ENCODE measurements at places on chromosomes 16 and 17. TPM values are rescaled to one million over a fixed set of nuclear protein-coding genes. Genes with fewer than 3 reads are reported as not detected.
A peak's percentile ranks its signal among the peaks of the same experiment; 100 is the strongest.

DNA sequence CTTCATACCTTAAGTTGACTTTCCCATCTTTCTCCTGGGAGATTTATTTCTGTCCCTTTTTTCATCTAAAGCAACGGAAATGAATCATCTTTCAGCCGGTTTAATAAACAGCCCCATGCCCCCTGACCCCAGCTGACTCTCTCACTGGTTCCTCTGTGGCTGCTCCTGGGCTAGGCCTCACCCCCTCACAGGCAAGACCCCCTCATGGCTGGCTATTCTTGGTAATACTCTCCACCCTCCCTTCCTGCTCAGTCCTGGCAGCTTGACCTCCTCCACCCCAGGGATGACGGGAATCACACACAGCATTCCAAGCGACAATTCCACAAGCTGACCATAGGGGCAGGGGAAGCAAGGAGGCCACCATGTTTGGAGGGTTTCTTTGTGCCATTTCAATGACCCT is 1.5 kb upstream of the ADAP2 start:
- H3K4me3 ChIP-seq = no peak overlapping the region
- peaks cover 44% of the 10 kb centered on the region for H3K27me3 ChIP-seq
- no peak for DNase-seq
- H3K4me1 ChIP-seq = peaks cover 12% of the 10 kb centered on the region
- no peak overlapping the region for H3K27ac ChIP-seq

Gene SLC47A1
- total RNA-seq = 0.28 TPM

Gene CTRB1
- total RNA-seq = not detected

- no peak overlapping the region for H3K27ac ChIP-seq
- H3K27me3 ChIP-seq = peaks cover 31% of the 10 kb centered on the region
- H3K4me1 ChIP-seq = no peaks in the 10 kb centered on the region
- DNase-seq = no peak
Measured at GRCh38 chr17:12664894-12665262, 812 bp upstream of the MYOCD start.

DNA sequence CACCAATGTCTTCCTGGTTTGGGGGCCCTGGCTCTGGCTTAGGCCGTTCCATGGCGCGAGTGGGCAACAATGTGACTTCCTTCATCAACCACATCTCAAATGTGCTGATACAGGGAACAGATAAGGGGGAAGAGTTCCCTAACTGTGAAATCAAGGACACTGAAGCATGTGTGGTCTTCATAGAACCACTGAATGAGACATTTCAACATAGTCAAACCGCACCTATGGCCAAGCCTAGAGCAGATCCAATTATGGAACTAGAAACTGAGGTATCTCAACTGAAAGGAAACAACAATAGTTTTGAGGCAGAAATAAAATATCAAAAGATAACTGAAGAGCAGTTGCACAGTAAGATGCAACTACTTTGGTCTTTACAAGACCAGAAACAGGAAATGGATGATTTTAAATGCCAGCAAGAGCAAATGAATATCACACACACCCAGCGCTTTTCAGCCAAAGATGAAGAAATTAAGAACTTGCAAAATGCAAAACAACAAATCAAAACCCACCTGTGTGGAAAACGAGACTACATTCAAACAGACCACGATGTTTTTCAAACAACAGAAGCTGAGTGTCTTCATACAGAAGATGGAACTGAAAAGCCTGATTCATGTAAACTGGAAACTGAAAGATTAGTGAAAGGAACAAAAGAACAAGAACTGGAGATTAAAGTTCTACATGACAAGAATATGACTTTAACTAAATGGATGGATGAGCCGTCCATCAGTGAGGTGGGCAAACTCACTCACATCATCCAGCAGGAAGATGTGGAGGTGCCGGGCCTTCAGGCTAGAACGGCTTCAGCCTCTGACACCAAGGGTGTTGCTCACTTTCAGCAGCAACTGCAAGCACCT is 18.1 kb upstream of the LCMT1 start:
- peaks cover 8% of the 10 kb centered on the region for H3K36me3 ChIP-seq
- no peak for DNase-seq
- peaks cover 25% of the 10 kb centered on the region for H3K4me1 ChIP-seq
- peak overlapping the region; percentile 0 for H3K4me3 ChIP-seq
- H3K27me3 ChIP-seq = peaks cover 4% of the 10 kb centered on the region
- peak overlapping the region; percentile 80 for H3K27ac ChIP-seq
